Activated T-cell treated with anti-CD3 and anti-CD28 coated beads, Interleukin-2, amount 50 U/mL, for 72 hours (primary cell): ENCODE measurements at places on chromosomes 7 and 10.

GRCh38 chr7:47539398-47540052 lies 42.4 kb downstream of the TNS3 start:
- DNase-seq = no peak

DNA sequence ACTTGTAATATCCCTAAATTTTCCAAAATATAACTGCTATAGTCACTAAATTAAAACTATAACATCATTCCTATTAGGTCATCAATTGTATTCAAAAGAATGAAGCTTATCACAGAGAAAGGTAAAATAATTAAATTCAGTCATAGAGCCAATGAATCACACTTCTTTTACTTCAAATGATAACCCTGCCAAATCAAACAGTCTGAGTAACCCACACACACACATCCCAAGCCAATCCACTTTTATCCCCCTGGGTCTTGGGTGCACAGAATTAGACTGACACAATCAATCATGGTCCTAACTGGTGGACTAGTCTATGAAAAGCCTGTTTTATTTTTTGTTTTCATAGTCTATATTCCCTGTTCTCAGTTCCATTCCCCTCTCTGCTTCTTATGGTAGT lies 25.6 kb downstream of the CTNNA3 start:
- DNase-seq = no peak

DNA sequence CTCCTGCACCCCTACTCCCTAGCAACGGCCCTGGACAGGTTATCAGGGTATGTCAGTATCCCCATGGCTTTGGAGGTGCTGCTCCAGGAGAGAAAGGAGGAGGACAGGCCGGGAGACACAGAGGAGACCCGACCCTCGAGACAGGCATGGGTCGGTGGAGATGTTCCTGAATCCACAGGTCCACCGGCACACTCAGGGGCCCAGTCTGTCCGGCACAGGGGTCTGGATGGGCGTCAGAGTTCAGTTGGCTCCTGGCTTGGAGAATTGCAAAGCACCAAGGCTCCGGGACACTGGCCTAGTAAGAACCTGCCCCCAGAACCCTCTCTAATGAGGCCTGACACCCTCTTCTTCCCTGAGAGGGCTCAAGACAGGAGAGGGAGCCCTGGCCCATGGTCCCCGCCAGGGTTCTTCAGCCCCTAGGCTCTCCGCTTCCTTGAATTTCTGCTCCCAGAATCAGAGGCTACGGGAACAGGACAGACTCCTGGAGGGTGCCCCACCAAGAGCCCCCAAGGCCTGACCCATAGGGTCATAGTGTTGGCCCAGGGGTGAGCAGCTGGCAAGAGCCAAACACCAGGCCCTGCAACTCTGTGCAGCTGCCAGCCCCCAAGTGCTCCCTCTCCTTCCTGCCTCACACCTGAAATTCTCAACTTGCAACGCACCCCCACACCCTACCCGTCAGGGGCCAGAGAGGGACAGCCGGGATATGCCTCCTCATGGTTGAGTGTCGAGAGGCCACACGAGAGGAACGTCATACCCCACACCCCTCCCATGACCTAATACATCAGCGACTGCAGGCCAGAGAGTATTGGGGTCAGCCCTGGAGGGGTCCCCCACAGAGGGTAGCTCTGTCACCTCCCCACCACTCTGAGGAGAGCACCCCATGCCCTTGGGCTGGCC lies 5.5 kb upstream of the IRF5 start:
- DNase-seq = no peak

DNA sequence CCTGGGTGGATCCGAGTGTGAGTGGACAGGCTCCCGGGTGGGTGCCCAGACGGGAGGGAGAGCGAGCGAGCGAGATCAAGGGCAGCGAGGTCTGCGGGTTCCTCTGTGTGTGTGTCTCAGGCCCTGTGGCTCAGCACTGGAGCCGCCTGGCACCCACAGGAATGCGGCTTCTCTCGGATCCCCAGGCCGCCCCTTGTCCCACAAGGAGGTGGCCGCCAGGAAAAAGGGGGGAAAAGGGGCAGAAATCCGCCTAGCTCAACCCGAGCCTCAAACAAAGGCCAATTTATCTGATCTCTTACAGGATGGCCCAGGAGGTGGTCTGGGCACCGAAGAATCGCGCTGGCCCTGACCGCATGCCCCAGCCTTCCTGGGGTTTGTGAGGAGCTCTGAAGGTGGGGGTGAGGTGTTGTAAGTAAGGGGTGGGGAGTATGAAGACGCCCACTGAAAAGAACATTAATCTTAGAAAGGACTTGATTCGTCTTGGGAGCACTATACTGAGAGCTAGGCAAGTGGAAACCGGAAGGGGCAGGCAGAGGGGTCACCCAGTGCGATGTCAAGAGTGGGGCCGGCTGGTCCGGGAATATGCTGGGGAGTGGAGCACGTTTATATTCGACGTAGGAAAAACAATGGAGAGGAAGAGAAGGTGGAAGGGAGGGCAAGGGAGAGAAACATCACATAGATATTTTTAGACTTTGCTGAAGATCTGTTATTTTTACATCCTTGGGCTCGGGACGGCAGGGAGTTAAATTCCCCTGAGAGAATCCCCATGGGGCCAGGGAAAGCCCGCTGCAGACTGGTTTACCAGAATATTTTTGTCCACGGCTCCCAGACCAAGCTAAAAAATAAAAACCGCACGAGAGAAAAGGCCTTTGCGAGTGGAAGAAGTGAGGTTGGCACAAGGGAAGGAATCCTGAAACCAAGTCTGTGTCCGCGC lies 7.2 kb downstream of the DLX5 start:
- no peak for DNase-seq

- DNase-seq = no peak
Observed at GRCh38 chr7:29977886-29978651, 11.5 kb downstream of the SCRN1 start.

DNA sequence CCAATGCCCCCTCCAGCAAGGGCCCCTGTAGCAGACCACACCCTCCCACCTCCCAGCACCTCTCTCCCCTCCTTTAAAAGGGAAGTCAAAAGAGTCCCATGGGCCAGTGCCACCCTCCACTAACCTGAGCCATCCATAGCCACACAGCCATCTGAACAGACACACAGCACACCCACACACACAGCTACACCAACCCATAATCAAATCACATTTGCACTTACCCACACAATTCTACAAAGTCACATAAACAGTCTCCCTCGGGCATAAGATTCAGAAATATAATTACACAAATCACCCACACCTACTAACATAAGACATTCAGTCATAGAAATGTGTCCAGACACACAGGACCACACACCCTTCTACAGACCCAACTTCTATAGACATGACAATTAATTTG lies 96.3 kb downstream of the HIF1AN start:
- no peak for DNase-seq

GRCh38 chr10:1166101-1166827 lies 110.1 kb downstream of the WDR37 start:
- DNase-seq = no peak
